ENCODE measurements at places on chromosomes 5 and 9.

GRCh38 chr5:135238622-135239452, 160.2 kb downstream of the MACROH2A1 start:
- DNase-seq = no peak

- DNase-seq = no peak
Observed at GRCh38 chr9:76756268-76756640, 8.0 kb upstream of the PCA3 start.

DNA sequence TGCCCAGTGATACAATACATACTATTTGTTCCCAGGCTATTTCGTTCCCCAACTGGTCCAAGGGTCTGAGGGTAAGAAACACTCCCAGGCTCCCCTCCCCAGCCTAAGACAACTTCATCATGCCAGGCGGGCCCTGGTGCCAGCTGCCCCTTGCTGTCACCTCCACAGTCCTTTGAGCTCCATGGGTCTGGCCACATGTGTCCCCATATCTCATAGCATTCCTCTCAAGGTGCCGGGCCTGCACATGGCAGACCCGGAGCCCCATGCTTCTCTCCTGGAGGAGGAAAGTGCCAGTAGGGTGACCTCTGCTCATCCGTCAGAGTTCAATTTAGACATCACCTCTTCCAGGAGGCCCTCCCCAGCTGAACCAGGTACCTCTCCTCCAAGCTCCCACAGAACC, 120.5 kb downstream of the C5orf15 start:
- no peak for DNase-seq

DNA sequence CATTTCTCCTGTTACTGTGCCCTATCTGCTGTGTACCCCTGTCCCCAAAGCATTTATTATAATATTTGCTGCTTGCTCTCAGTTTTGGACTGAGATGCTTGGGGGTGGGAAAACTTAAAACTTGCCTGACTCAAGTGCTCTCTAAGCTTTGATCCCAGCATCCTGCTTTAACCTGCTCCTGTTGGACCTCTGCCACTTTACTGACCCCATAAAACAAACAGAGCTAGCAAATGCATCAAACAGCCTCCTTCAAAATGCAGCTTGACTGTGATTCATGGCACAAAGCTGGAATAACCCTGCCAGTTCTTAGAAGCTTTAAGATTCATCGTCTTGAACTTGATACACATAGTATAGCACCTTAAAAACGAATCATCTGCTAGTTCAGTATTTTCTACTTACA, 212.5 kb downstream of the DEPDC1B start:
- no peak for DNase-seq

- no peak for DNase-seq
Observed at GRCh38 chr5:33300209-33300742, 140.5 kb upstream of the TARS1 start.

GRCh38 chr5:75620184-75620959, 9.1 kb downstream of the ANKDD1B start:
- DNase-seq = no peak

- no peak for DNase-seq
Observed at GRCh38 chr5:57396701-57397100, 85.9 kb downstream of the ACTBL2 start.

DNA sequence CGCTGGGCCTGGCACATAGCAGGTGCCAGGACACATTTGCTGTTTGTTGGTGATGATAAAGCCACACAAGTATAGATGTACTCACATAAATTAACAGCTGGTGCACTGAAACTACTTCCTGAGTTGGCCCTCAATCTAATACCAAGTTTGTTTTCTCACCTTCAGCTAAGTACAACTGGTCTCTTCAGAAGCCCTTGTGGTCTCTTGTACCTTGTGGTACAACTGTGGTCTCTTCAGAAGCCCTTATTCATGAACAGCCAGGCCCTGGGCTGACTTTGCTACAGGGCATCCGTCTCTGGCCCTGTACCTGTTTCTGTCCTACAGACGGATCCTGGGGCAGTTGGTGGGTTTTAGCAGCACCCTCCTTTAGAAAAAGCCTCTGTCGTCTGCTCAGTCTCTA, 81.5 kb downstream of the DAB2IP start:
- DNase-seq = no peak

- no peak for DNase-seq
Observed at GRCh38 chr5:40570408-40571129, 109.1 kb upstream of the PTGER4 start.

DNA sequence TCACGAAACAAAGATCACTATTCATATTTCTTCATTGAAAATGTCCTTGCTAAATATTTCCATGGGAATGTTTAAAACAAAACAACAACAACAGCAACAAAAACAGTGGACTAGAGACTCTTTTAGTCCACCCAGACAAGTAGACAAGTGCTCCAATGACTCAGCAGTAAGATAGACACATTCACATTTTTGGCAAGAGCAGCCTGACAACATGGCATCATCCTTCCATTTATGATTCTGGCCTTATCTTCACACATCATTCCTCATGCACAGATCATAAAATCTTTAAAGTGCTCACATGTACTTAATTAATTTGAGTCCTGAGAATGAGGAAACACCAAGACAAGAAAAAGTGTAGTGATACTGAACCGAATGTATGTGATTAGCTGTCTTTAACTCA, 132.6 kb upstream of the PDE4D start:
- DNase-seq = no peak

DNA sequence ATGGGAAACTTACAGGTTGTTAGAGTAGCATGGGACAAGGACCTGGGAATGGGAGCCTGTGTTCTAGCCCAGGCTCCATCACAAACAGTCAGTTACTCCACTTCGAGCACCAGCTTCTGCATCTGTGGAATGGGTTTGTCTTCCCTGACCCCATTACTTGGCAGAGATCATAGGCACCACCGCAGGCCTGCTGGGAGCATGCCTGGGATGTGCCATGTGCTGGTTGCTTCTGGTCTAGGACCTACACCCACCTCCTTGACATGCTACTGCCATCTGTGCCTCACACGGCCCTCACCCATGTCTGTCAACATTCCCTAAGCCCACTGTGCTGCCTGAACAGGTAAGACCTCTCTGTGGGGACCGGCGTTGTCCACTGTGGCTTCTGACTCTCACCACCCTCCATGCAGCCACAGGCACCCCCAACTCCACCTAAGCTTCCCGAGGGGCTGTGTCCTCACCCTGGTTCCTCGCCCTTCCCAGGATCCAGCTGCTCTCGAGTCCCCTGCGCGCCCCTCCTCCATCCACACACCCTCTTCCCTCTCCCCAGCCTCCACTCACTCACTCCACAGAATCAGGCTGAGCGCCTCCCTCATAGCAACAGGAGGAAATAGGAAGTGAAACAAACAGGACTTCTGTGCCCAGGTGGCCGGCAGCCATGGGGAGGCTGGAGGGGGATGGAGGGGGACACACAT, 85.9 kb upstream of the FAM120A start:
- no peak for DNase-seq

- DNase-seq = no peak
Observed at GRCh38 chr9:12391839-12392509, 301.2 kb upstream of the TYRP1 start.

DNA sequence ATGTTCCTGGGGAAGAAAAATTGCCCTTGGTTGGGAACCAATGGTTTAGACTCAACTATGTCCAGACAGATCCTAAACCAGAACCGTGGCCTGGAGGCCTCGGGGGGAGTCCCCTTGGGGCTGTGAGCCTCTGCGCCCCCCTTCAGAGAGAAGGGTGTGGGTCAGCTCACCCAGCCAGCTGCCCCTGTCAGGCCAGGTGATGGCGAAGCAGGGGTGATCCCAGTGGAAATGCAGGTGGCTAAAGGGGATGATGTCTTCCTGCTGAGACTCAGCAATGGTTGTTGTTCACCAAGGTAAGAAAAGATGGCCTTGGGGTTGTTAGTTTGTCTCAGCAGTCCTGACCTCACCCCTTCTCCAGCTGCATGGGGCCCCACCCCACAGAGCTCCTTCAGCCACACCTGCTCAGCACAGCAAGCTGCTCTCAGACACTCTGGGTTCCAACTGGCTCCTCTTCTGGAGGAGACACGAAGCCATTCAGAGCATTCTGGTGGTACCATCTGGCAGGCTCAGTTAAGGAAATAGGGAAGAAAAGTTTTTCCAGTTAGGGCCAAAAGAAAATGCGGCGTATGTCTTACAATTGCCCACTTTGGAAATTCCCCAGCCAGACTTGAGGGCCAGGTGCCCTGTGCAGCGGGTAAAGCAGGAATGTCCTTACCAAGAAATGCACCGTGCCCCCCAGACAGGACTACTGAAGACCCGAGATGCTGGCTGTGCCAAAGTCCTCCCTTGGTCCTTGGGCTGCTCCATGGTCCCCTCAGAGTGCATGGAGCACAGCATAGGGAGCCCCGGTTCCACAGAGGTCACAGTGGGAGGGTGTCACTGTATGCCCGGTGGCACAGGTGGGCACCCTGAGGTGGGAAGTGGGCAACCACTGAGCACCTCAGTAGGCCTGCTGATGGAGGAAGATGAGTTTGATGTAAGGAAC, 90.2 kb downstream of the NSUN2 start:
- DNase-seq = no peak

GRCh38 chr5:14240359-14240758, 97.2 kb downstream of the TRIO start:
- no peak for DNase-seq

DNA sequence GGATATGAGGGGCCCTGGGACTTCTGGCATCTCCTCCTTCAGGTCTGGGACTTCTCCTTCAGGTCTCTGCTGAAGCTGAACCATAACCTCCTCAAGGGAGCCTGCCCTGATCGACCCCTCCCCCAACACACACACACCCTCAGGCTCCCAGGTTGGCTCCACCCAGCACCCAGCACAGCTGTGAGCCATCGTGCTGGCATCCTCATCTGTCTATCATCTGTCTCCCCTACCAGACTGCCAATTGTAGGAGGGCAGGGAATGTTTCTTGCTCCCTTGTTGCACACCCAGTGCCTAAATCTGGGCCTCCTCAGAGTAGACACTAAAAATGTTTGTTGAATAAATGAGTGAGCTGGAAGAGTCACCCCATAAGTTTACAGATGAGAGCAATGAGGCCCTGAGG, 71.4 kb downstream of the LRSAM1 start:
- no peak for DNase-seq

GRCh38 chr5:140148508-140148907, 22.8 kb downstream of the IGIP start:
- DNase-seq = no peak

DNA sequence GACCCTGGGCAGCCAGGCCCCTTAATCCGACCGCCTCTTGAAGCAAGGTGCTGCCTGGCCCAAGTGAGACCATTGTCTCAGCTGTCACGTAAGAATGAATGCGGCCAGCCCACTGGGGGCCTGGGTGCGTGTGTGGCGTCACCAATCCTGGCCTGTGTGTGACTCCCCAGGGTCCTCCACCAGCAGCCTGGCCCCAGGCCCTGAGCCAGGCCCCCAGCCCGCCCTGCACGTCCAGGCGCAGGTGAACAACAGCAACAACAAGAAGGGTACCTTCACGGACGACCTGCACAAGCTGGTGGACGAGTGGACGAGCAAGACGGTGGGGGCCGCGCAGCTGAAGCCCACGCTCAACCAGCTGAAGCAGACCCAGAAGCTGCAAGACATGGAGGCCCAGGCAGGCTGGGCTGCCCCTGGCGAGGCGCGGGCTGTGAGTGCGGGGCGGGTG, 124.2 kb downstream of the WNK2 start:
- no peak for DNase-seq

- DNase-seq = no peak
Observed at GRCh38 chr9:108039493-108039892, 549.9 kb upstream of the KLF4 start.

DNA sequence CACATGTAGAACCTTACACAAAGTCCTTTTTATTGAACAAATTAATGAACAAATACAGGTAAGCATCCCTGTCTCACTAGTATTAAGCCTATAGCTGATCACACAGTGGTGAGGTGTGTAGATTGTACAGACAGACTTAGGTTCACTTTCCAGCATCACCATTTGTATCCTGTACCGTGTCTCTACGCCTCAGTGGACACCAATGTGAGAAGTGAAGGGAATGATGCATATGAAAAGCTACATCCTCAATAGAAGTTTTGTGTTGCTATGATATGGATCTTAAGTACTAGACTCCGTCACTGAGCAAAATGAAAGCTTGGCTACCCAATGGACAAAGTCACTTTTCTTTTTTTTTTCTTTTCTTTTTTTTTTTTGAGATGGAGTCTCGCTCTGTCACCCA, 46.6 kb downstream of the UGCG start:
- no peak for DNase-seq

DNA sequence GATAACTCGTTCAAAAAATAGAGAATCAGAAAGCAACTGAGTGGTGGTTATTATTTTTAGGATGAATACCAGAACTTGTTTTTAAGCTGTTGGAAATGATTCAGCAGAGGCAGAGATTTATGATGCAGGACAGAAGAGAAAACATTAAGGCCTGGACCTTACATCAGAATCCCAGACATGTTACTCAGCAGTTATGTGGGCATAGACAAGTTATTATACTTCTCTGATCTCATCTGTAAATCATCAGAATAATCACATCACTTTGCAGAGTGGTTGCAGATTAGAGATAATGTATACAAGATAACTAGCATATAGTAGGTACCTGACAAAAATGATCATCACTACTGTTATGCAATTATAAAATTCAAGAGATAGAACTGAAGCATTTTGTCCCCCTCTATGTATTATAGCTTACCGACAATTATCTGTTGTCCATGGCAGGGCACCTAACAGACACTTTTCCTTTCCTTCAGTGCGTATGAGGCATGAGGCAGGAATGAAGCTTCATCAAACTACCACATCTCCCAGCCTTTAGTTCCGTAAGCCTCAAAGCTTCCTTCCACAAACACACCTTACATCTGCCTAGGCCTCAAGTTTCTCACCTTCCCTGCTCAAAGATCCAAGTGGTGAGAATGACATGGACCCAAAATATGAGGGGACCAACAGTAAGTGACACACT, 165.9 kb downstream of the DENND1A start:
- no peak for DNase-seq

Data from activated T-cell treated with anti-CD3 and anti-CD28 coated beads for 4 hours (primary cell).